ENCODE measurements at places on chromosomes 3 and 15.

- no peak for DNase-seq
Measured at GRCh38 chr3:64368257-64369020, 143.2 kb upstream of the PRICKLE2 start.

GRCh38 chr3:165641569-165642310, 195.5 kb downstream of the BCHE start:
- no peak for DNase-seq

DNA sequence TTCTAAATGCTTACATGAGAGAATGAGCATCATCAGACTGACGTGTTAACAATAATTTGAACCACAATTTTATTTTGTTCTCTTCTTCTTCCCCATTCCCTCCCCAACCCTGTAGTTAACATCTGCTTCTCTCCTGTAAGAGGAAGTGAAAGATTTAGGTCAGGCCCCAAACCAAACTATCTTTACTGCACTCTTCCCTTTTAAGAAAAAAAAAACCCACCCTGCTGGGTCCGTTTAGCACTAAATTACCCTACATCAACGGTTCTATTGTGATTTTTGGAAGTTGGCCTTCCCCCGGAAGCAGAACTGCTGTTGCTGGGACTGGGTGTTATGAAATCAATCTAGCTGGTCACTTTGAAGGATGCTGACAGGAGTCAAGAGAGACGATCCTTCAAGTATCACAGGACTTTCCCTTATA, 49.4 kb downstream of the NFKBIZ start:
- DNase-seq = no peak

DNA sequence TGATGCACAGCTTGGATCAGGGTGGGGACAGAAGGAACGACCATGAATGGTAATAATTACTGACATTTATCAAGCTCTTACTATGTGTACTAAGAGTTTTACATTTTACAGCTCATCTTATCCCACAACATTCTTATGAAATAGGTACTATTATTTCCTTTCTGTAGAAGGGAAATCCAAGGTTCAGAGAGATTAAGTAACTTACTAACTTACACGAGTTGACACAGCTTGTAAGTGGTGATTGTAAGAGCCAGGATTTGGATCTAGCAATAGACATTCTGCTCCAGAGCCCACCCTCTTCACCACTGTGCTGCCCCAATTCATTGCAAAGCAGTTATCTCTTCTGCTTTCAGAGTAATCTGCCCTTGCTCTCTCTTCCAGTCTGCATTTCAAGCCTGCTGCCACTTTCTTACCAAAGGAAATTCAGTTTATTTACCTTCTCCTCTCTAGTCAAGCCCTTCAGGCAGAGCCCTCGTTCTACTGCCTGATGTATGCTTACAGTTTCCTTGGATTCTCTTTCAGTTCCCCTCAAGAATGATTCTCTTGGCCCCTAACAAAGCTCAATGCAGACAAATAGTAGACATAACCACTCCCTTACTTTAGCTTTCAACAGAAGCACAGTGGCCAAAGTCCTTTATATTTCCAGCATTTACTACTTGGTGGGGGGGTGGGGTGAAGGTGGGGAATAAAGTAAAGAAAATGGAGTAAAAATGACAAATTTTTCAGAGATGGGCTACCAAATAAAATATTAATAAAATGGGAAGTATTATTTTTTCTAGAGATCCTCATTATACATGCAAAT, 65.8 kb downstream of the ATP8B4 start:
- DNase-seq = no peak

DNA sequence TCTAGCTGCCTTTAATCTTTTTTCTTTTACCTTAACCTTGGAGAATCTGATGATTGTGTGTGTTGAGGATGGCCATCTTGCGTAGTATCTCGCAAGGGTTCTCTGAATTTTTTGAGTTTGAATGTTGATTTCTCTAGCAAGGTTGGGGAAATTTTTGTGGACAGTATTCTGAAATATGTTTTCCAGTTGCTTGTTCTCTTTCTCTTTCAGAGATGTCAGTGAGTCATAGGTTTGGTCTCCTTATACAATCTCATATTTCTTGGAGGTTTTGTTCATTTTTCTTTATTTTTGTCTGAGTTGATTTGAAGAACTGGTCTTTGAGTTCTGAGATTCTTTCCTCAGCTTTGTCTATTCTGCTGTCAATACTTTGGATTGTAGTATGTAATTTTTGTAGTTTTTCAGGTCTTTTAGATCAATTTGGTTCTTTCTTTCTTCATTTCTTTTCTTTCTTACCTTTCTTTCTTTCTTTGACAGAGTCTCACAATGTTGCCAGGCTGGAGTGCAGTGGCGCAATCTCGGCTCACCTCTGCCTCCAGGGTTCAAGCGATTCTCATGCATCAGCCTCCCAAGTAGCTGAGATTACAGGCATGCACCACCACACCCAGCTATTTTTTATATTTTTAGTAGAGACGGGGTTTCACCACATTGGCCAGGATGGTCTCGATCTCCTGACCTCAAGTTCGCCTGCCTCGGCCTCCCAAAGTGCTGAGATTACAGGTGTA, 366.4 kb upstream of the RASGRP1 start:
- no peak for DNase-seq

DNA sequence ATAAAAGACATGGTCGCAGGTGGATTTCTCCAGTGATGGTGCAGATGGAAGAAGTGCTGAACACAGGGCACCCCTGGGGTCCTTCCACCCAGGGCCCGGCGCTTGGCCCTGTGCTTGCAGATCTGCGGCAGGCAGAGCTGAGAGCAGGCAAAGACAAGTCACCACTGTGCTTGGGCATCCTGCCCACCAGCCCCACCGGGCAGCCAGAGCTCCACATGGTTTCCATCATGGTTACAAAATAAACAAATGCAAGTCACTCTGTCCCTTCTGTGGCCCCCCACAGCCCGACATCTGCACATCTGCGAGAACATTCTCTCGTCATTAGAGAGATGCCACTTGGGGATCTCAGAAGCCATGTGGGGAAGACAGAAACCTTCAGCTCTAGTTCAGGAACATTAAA, 37.6 kb upstream of the SFMBT1 start:
- no peak for DNase-seq

GRCh38 chr3:58996730-58997129, 53.1 kb downstream of the CFAP20DC start:
- no peak for DNase-seq

DNA sequence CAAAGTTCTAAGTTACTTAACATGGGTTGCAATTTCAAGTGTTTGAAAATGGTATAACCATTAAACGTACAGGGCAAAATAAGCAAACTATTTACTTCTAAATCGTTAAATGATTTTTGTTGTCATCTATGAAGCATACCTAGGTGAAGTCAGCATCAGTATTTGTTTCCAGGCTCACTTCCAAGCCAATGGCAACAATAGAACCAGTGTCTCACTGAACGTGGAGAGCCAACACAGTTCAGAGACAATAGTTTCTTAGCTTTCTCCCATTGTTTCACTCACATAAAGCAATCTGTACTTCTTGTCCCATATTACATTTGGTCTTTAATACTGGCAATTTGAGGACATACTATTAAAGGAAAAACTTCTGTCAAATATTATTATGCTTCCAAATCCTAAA, 397.2 kb downstream of the MECOM start:
- DNase-seq = no peak

- no peak for DNase-seq
Measured at GRCh38 chr3:171393032-171393744, 67.0 kb downstream of the TNIK start.

DNA sequence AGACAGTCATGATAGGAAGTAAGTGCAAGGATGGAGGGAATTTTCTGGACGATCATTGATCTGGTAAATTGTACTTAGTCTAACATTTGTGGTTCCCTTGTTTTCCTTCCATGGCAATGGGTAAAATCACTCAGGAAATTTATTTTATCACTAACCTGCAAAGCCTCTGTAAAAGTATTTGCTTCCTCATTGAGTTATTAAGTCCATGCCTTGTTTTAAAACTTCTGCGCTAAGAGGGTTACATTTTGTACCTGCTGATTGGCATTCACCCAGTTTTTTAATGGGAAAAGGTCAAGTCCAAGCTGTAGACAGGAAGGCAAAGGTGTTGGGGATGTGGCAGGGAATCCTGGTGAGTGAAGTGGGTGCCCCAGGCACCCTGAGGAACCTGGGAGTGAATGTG, 146.2 kb upstream of the NR2F2 start:
- no peak for DNase-seq

DNA sequence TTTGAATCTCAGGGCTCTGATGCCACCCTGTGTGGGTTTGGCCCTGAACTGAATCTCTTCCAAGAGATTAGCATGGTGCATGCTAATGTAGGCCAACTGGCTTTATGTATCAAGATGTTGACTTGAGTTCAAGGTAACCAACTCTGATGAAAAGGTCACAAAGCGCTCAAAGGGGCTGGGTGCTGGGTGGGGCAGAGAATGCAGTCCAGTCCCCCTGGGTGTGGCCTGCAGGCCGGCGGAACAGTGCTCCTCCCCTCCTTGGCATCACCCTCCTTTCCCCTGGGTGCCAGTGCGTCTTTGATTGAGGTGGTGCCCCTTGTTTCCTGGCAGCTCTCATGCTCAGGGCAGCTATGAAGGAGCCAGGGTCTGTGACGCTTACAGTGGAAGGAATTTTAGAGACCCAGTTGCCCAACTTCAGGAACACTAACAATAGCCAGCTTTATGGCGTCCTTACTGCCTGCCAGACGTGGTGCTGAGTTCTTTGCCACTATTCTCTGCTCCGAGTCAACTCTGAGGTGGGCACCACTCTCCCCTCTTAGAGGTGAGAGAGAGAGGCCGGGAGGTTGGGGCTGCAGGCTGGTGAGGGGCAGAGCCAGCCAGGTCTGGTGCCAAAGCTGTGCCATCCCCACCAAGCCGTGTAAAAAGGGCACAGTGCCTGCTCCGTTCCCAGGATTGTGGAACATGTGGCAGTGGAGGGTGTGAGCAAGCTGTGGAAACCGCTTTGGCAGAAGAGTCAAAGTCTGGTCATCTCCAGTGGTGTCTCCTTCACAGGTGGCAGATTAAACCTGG, 9.8 kb downstream of the SYNM start:
- no peak for DNase-seq

DNA sequence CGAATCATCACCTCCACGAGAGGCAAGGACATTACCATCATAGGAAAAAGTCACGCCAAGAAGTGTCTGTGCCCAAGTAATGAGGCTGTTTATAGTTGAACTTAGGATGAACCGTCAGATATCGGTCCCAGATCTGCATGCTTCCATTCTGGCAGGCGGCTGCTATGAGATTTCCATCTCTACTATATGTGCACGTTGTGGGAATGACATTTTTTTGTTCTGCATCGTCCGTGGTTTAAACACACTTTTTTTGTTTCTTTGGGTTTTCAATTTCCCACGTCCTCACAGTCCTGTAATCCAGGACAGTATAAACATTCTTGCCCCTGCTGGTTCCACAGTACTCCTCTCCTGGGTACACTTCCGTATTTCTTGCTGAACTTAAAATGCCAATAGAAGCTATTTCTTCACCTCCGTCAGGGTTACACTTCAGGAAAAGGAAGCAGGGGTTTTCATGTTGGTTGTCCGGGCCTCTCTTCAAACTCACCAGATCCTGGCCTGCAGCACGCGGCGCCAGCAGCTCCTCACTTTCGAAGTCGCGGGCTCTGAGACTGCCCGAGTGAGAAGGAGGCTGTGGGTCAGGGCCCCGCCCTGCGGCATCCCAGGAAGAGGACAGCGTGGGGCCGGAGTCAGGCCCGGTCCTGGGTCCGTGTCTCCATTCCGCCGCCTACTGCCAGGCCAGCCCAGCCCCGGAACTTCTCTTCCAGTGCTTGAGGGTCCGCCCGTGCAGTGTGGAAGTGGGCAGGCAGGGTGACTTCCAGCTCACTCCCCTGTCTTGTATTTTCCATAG, 9.8 kb upstream of the TM4SF4 start:
- no peak for DNase-seq

GRCh38 chr15:60390231-60390630, 7.6 kb downstream of the ANXA2 start:
- DNase-seq = no peak

DNA sequence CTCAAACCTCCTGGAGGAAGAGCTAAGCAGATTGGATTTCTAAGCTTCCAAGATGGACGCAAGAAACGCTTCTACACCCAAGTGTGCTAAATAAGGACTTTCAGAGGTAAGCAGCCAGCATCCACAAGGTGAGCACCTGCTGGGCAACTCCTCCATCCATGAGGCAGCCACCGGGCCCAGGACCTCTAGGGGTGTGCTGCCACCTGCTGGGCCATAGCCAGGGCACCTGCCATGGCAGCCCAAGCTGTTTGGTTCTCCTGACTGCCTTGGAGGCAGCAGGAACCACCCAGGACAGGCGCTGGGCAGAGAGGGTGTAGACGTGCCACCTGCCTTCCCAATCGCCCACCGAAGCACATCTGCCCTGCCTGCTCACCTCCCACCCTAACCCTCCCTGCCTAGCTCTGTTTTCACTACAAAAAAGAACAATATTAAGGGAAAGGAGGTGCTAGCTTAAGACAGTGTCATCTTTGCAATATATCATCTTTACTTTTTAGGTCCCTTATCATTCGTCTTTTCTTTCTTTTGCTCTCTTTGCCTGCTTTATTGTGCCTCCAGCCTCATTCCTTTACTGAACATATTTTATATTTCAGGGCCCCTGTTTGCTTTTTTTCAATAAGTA, 12.9 kb downstream of the C15orf62 start:
- DNase-seq = peak; percentile 87

- DNase-seq = no peak
Measured at GRCh38 chr3:186569779-186570095, 783 bp upstream of the DNAJB11 start.

- no peak for DNase-seq
Measured at GRCh38 chr3:30477149-30477921, 129.1 kb upstream of the TGFBR2 start.

DNA sequence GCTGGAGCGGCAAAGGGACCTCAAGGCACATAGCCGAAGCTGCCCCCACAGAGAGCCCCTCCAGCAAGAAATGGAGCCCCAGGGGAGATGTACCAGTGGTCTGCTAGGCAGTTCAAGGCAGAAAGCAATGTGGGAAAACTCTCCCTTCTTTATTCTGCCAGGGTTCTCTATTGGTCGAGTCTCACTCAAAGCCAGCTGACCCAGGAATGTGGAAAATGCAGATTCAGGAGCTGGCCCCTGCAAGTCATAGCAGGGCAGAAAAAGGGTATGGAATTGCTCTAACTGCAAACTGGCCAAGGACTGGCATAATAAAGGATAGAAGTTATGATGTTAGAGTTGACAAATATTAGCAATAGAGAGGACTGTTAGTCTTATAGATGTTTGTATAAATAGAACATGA, 4.0 kb upstream of the TOPAZ1 start:
- DNase-seq = no peak

Data from hematopoietic multipotent progenitor cell treated with erythropoietin and hydrocortisone succinate and interleukin-3 and kit ligand, for 15 days (in vitro differentiated cells).